Keratinocyte (primary cell): ENCODE measurements at places on chromosomes 1 and 21.

GRCh38 chr1:41619511-41620364 is 135.3 kb upstream of the EDN2 start:
- DNase-seq: no peak

DNA sequence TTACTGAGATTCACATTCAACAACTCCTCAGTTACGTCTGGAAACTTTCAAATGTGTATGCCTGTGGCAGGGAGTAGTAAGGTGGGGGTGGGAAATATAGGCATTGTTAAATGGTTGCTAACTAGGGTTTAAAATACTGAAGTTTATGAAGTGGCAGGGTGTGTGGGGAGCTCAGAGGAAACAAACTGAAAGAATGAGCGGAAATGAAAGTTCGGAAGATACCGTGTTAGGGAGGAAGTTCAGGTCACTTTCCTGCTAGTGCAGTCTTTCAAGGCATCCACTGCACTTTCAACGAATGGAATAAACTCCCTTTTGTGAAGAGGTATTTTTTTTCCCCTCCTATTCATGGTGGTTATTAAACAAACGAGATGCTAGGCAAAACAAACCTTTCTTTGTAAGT is 19.7 kb downstream of the SYNJ1 start:
- DNase-seq: no peak

DNA sequence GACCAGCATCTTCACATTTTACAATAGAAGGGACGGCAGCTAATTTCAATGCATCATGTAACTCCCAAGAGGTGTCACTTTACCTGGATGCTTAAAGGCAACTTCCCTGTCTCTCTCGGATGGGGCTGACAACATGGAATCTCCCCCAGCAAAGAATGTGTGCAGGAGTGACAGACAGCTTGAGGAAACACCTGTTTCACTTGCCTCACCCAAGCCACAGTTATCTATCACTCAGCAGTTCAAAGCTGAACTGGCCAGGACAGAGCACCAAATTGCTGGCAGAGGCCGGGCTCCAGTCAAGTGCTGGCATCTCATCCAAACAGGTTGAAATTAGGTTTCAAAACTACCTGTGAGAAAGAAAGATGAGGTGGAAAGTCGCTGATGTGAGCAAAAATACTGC is 538.0 kb upstream of the PLXNA2 start:
- no peak for DNase-seq

- no peak for DNase-seq
Measured at GRCh38 chr1:114061121-114061830, 82.0 kb downstream of the OLFML3 start.

GRCh38 chr1:239723776-239724367 is 337.5 kb downstream of the CHRM3 start:
- DNase-seq: no peak

GRCh38 chr1:35637401-35637809 is 3.9 kb downstream of the PSMB2 start:
- no peak for DNase-seq
